ENCODE measurements at places on chromosomes 2 and 18.
A peak's percentile ranks its signal among the peaks of the same experiment; 100 is the strongest.

DNA sequence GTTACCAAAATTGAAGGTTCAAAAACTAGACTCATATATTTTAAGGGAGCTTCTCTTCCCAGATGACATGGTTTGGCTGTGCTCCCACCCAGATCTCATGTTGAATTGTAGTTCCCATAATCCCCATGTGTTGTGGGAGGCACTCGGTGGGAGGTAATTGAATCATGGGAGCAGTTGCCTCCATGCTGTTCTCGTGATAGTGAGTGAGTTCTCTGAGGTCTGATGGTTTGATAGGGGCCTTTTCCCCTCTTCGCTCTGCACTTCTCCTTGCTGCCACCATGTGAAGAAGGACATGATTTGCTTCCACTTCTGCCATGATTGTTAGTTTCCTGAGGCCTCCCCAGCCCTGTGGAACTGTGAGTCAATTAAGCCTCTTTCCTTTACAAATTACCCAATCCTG lies 140.1 kb downstream of the MAIP1 start:
- DNase-seq: no peak

GRCh38 chr2:1459727-1460126 lies 46.5 kb downstream of the TPO start:
- DNase-seq: no peak

GRCh38 chr2:38375696-38376345 lies 1.3 kb downstream of the ATL2 start:
- peak; percentile 38 for DNase-seq

DNA sequence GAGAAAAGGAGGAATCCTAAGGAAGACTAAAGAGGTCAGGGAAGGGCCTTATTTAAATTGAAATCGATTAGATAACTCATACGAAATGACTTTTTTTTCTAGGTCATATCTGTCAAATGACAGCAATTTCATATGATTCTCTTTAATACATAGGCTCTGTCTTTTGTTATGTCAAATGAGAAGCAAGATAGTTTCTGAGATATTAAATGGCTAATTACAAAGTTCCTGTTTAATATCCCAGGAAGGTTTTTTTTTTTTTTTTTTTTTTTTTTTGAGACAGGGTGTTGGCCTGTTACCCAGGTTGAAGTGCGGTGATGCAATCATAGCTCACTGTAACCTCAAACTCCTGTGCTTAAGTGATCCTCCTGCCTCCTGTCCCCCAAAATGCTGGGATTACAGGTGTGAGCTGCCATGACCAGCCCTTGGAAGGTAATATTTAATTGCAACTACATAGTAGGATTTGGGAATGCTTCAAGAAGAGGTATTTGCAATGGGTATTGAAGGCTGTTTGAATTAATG lies 48.0 kb upstream of the RMND5A start:
- no peak for DNase-seq

DNA sequence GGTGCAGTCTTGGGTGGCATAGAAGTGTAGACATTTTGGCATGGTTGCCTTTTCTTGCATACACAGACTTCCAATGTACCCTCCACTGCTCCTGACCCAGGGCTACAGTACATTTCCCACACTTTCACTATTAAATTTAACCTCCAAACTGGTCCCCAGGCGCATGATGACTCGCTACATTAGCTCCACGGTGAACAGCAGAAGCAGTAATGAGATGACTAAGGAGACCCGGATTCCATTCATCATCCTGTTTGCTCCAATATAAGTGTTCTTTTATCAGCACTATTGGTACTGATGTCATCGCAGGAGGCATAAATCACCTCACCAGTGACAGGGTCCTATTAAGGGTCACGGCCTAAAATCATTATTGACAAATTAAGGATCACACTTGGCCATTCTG lies 316.5 kb downstream of the EN1 start:
- DNase-seq: peak; percentile 76

DNA sequence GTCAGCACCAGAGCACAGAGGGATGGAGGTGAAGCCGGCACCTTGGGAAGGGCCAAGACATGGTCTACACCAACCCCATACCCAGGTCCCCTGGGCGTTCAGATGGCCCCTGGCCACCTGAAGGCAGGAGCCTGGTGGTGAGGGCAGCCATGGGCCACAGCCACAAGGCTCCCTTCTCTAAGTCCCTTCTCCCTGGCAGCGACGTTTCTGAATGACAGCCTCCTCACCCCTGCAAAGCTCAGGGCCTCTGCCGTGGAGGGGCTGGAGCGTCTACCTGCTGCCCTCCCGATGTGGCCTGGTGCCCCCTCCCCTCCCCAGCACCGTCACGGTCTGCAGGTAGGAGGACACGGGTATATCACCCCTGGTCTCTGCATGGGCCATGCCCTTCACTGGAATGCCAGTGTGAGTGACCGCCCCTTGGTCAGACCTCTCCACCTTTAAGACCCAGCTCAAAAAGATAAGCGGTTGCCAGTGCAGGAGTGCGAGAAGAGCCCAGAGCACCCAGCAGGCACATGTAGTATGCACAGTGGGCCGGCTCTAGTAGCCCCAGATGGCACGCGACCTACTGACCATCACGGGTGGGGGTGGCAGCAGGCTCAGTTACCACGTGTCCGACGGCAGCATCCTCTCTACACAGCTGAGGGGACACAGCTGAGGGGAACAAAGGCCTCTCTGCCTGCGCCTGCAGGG lies 46.6 kb downstream of the HS6ST1 start:
- DNase-seq: no peak

GRCh38 chr2:119276864-119277263 lies 53.2 kb downstream of the STEAP3 start:
- DNase-seq: no peak

DNA sequence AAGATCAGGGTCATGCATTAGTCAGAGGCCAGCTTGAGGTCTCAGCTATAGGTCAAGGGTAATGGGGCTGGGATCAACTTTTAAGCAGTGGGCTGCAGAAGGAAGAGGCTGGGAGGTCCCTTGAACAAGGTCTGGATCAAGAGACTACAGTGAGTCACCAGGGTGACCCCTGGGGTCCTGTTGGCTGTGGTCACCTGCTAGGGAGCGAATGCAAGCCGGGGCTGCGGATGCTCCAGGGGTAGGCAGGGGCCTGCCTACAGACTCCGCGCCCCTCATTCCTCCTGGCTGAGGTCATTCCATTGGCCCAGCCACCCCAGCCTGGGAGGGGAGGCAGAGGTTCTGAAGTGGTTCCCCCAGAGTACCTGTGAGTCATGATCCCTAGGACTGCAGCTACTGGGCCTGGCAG lies 110.4 kb downstream of the CYP26B1 start:
- DNase-seq: no peak

- peak; percentile 8 for DNase-seq
These were observed 105.7 kb downstream of the KYNU start for GRCh38 chr2:142983174-142983573.

GRCh38 chr18:13377496-13377895 lies 158.9 kb downstream of the LDLRAD4 start:
- no peak for DNase-seq

DNA sequence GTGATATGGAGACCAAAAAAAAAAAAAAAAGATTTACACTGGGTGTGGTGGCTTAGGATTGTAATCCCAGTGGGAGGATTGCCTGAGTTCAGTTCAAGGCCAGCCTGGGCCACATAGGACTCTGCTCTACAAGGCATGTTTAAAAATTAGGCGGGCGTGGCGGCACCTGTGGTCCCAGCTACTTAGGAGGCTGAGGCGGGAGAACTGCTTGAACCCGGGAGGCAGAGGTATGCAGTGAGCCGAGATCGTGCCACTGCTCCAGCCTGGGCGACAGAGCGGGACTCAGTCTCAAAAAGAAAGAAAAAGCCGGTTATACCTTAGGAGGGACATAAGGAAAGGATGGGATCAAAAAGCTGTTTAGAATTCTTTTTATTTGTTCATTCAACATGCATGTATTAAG lies 707 bp upstream of the SPDYA start:
- no peak for DNase-seq

- DNase-seq: peak; percentile 44
These were observed 147.8 kb downstream of the TMEM18 start for GRCh38 chr2:529424-529823.

DNA sequence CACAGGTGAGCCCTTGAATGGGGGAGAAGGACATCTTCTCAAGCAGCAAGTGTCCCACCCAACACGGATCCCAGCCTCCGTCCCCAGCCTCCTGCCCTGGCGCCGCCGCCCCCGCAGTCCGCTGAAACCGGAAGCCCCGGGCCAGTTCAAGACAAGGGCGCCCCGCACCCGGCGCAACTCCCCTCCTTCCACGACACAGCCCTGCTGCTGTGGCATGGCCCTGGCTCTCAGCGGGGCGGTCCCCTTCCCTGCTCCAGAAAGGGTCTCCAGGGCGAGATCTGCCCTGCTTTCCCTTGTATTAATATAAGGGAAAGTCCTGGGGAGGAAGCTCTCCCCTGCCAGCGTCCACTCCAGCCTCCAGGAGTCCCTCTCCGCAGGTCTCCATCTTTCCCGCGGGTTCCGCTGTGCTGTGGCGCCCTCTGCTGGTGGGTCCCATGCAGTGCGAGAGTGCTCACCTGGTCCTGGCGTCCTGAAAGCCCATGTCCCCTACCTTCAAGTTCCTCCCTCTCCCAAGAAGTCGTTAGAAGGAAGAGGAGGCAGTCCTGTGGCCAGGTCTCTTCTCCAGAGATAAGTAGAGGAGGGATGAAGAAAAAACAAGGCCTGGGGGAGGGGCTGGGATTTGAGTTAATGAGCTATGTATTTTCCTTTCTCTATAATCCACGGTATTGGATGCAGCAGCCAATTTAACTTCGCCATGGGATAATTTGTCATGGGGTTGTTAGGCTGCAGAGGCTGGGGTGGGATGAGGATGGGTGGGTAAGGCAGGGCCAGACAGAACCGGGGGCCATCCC lies 176.0 kb downstream of the SMAD2 start:
- DNase-seq: peak; percentile 38

DNA sequence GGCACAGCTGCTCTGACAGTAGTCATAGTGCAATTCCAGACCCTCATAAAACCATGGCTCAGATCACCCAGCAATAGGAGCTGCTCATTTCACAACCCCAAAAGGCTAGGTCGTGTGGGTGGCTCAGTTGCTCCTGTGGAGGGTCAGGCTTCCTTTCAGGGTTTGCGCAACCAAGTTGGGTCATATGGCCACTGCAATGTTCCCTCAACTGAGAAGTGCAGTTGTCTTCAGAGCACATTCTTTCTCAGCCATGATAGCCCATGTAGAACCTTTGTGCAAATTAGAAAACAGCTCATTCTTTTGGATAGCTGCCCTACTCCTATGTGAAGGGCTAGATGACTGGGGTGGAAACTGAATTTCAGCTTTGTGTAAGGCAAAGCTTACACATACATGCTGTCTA lies 3.2 kb downstream of the SERPINB13 start:
- peak; percentile 67 for DNase-seq

- no peak for DNase-seq
These were observed 1245.2 kb upstream of the CELF4 start for GRCh38 chr18:38810789-38811188.

DNA sequence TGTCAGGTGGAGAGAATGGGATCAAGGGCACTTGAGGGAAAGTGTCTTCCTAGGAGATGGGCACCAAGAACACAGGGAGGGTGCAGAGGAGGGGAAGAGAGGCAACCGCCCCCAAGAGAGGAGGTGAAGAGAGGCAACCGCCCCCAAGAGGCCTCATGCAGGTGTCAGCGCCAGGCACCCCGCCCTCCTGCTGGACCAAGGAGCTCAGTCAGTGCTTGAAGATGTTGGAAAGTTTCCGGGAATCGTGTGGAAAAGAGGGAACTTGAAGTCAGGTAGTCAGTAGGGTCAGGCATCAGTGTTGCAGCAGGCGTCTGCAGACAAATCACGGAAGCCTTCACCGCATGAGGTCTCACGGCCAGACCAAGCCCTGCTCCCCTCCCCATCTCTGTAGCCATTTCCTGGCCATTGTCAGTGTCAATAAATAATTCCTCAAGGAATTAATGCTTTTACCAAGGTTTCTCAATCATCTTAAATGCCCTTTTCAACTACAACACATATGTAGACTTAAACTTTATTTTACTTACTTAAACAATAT lies 353.1 kb downstream of the EIPR1 start:
- DNase-seq: no peak

DNA sequence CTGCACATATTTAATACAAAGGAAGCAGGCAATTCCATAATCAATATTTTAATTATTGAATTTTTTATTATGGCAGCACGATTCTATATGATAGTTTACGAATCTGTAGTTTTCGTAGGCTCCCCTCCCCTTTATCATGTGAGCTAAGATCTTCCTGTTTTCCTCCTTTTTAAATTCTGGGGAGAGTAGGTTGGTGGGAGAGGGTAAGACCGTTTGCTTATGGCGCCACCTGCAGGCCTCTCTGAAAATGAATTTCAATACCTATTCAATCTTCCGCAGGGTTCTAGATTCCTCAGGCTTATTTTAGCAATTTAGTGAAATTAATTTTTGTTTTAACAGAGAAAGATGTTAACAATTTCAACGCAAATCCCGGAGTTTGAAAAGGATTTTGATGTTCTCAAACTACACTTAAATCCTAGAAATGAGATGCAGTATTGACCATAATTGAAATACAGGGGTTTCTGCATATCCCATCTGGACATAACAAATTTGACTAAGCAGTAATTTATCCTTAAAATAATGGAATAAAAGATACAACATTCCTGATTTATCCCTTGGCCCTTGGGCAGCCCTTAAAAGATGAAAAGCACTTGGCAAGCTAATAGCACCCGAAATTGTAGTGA lies 12.8 kb upstream of the GBX2 start:
- peak; percentile 65 for DNase-seq

DNA sequence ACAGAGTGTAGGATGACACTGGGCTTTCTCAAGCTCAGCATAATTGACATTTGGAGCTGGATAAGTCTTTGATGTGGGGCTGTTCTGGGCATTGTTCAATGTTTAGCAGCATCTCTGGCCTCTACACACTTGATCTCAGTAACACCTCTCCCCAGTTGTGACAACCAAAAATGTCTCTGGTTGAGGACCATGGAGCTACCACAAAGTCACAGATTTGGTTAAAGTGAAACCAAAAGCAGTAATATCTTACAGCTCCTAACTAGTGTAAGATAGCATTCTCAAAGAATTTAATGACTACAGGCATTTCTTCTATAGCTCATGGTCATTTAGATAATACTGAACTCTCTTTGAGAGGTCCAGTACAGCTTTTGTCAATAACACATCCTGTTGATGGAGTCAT lies 23.4 kb upstream of the PAX3 start:
- DNase-seq: no peak

GRCh38 chr2:146992057-146992456 lies 852.8 kb upstream of the ACVR2A start:
- peak; percentile 44 for DNase-seq

- DNase-seq: no peak
These were observed 290.7 kb upstream of the DDX18 start for GRCh38 chr2:117523711-117524238.

- DNase-seq: no peak
These were observed 71.9 kb downstream of the DYNAP start for GRCh38 chr18:54662986-54663385.

- DNase-seq: no peak
These were observed 138.9 kb downstream of the DYSF start for GRCh38 chr2:71592181-71592711.

All from GM23248 (cell line).